ENCODE measurements at places on chromosomes 1 and 21.

DNA sequence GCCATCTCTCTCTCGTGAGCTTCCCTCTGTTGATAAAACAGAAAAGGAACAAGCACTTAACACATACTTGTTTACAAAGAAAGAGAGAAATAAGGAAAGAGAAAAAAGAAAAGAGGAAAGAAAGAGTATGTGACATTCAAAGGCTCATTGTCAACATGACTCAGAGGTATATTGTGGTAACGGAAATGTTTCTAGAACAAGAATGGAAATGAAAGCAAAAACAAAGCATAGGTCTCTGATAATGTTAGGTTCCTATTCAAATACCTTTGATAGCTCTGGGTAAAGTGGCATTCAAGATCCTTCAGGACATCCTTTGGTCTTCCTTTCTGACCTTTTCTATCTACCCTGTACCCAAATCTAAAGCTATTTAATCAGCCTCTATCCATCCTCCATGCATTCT lies 67.4 kb upstream of the DMRTA2 start:
- no peak for DNase-seq

GRCh38 chr1:29677028-29678024 lies 441.0 kb downstream of the PTPRU start:
- no peak for DNase-seq

- DNase-seq: no peak
Measured at GRCh38 chr1:213369465-213369864, 318.4 kb downstream of the RPS6KC1 start.

DNA sequence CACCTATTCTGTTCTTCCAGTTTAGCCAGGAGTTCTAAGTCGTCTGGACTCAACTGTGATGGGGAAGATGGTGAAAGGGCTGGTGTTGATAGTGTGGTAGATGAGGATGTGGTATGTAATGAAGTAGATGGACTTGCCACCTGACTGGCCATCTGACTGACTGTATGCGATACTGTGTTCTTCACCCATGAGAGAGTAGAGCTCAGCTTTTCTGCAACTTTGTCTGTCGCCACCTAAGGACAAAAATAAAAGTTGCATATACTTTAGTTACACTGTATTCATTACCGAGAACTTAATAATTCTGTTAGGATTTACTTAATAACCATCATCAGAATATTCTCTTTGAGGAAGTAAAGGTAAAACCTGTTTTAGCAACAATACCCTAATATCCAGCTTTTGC lies 48.5 kb downstream of the EVI5 start:
- DNase-seq: no peak

GRCh38 chr1:64140596-64140995 lies 62.8 kb upstream of the UBE2U start:
- DNase-seq: no peak
